ENCODE measurements at places on chromosomes 1 and 21.

GRCh38 chr1:47901001-47901575, 96.1 kb downstream of the TRABD2B start:
- no peak for DNase-seq

DNA sequence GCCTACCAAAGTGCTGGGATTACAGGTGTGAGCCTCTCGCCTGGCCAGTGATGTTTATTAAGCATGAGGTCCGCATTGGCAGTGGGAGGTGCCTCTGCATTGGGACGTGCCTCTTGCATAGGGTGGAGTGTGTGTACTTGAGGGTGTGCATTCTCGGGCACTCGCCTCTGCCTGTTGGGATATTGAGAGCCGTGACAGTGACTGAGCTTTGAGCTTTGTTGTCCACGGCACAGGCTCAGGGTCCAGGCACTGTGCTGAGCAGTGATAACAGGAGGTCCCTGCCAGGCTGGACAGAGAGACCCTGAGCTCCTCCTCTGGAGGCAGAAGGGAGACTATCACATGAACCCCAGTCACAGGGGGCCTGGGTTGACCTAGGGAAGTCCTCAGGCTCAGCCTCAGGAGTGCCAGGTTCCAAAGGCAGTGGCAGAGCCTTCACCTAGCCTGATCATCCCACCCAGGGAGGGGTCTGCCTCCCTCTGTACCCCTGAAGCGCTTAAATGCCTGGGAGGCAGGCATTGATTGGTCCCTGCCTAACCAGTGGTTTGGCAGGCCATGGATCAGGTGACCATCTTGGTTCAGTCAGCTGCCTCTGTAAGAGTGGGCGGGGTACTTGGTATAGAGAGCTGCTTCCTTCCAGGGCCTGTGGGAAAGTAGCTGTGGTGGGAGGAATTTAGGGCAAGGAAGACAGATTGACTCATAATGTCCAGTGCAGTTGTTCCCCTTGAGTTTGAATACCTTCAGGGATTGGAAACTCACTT, 213.8 kb upstream of the TMEM51 start:
- DNase-seq: no peak

GRCh38 chr1:96641282-96641681, 80.3 kb upstream of the PTBP2 start:
- no peak for DNase-seq

GRCh38 chr1:224724566-224724965, 108.4 kb downstream of the CNIH3 start:
- no peak for DNase-seq

DNA sequence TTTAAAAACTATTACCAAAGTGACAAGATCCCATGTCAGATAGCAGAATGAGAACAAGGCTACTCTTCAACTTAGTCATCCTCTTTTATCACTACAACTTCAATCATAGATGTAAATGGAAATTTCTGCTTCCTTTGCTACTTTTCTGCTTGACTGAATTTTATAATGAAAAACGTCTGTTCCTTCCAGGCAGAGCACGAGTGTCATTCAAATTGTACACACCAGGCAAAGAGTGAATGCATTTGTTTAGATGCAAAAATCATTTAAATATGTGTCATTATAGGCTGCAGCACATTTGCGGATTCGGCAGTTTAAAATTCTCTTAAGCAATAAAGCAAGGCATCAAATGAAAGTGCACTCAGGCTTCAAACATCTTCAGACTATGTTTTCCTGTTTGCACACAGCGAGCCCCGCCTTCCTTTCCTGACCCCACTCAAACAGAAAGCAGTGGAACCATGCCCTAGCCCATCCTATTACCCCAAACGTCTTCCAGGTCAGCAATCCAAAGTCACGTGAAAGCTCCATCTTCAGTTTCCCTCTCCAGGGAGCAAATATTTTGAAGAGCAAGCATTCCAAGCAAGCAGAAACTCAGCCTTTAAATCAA, 99.6 kb downstream of the APP start:
- peak; percentile 5 for DNase-seq
